ENCODE measurements at places on chromosomes 6 and 20.
A peak's percentile ranks its signal among the peaks of the same experiment; 100 is the strongest.

DNA sequence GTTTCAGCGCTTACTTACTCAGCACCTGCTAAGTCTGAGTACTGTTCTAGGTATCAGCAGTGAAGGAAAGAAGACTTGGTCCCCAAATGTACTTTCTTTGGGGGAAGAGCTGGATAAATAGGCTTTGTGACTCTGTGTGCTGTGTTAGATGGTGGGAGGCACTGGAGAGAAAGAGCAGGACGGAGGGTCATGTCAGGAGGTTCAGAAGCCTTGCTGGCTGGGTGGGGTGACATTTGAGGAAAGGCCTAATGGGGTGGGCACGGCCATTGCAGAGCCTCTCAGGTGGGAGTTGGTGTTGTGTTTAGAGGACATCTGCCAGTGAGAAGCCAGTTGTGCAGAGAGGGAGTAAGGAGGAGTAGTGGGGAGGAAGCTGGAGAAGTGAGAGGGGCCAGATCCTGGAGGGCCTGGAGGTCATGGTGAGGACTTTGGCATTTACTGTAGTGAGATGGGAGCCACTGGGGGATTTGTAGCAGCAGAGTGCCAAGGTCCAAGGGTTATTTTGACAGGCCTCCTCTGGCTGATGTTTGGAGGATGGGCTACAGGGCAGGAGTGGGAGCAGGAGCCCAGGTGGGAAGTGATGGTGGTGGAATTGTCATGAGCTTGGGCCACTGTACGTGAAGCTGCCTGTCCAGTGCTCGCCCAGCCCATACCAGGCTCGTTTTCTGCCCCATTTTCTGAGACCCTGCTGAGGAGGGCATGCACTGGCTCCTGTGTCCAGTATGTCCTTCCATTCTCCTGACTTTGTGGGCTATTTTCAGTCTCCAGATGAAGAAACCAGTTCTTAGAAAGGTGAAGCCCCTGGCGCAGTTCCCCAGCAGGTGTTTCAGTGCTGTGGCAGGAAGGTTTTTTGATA is 886 bp downstream of the SDCBP2 start:
- peak; percentile 1 for DNase-seq

DNA sequence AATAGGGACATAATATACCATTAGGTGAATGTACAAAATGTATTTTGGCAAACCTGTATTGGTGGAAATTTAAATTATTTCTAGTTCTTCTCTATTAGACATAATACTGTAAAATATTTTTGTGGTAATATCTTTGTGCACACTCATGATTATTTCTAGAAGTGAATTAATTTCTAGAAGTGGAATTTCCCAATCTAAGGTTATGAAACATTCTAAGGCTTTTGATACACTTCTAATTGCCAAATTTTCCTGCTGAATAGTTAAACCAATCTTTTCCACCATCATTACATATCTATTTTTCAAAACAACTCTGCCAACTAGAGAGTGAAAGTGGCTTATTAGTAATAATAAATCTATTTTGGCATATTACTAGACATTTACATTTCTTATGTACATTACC is 1.8 kb upstream of the CCND3 start:
- no peak for DNase-seq

GRCh38 chr20:56463428-56463827 is 5.0 kb upstream of the RTF2 start:
- no peak for DNase-seq

GRCh38 chr20:58017231-58017969 is 211.1 kb downstream of the ANKRD60 start:
- DNase-seq: no peak

DNA sequence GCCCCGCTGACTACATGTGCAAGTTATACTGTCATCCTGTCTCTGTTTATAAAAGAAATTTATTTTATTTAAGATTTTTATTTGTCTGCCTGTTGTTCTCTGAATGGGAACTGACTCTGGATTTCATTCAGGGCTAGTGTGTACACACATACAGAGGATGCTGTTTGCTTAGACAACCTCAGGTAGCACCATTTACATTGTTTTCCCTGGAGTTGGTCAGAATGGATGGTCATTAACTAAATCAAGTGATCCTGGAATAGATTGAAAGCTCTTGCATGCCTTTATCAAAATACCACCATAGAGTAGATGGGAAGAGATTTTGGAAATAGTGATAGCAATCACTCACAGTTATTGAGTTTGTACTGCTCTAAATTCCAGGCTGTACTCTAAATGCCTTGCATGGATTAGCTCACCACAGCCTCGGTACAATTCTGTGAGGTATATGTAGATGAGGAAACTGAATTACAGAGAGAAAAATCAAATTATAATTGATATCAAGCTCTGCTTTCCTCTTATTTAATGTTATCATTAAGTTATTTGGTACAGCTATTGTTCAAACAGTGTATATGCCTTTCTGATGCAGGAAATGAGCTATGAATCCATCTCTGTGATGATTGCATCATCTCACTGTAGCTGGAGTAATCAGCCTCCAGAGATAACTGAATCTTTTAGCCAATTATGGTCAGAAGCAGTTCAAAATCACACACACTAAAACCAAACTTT is 51.9 kb downstream of the RNF217 start:
- no peak for DNase-seq

DNA sequence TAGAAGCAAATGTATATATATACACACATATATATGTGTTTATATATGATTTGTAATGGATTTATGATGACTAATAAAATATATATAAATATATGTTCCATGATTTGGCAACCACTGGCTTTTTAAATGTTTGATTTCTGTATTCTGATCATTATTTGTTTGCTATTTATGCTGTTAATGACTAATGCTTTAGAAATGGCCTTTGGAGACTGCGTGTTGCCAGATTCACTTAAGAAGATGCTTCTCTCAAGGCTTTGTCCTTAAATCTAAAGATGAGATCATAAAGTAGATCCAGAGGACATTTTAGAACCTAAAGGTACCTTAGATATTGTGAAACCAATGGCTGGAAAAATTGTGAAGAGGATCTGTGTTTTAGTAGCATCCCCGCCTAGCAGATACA is 116.0 kb upstream of the SUPT3H start:
- DNase-seq: no peak

DNA sequence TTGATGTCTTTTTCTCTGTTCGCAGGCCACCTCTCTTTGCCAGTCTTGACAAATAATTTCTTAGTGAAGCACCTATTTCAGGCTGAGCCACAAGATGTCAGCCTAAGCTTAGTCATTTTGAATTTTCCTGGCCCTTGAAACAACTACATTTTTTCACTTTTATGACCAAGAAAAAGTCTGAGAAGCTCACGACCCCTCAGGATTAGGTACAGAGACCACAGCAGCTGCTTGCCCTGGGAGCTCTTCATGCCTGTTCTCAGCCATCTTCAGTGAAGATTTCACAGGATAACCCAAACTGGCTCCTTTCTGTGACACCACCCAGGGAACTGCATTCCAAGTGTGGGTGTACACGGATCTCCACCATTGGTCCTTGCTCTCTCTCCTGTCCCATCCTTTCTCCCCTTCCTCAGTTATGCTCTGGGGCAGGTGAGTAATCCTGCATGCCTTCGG is 38.4 kb upstream of the SPTLC3 start:
- DNase-seq: no peak

GRCh38 chr20:13299401-13299800 is 78.3 kb downstream of the ISM1 start:
- no peak for DNase-seq

DNA sequence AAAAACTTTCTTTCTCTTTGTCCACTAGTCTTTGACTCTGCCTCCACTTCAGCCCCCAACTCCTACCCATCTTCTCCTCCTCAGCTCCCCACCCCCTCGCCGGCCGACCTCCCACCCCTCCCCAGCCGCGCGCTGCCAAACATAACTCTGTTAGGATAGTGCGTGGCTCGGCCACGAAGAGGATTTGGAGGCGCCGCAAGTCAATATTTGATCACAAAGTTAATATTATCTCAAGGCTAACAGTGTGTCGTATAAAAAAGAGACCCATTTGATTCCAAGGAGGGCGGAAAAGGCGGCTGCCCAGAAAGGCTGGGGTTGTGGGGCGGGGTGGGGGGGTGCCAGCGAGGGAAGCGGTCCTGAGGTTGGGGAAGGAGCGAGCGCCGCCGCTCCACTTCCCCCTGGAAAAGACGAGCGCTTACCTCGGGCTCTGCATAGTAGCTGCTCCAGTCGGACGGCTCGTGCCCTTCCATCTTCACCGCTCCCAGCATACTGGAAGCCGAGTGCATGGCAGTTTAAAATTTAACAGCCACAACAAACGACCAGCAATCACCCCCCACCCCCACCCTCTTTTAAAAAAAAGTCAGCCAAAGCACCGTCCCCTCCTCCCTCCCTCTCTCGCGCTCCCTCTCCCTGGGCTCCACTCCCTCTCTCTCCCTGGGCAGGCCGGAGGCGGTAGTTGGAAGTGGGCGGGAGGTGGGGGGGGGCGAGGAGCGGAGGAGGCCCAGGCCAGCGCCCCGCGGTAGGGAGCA is 425 bp downstream of the FOXA2 start:
- no peak for DNase-seq

GRCh38 chr6:105995391-105995865 is 90.7 kb upstream of the PRDM1 start:
- no peak for DNase-seq
